ENCODE measurements at places on chromosomes 12 and 14.

- DNase-seq = no peak
These were observed 805 bp upstream of the CRACR2A start for GRCh38 chr12:3753544-3754284.

GRCh38 chr14:24418492-24418873, 11.0 kb downstream of the CBLN3 start:
- no peak for DNase-seq

GRCh38 chr12:89351489-89352241, 636 bp downstream of the DUSP6 start:
- no peak for DNase-seq

DNA sequence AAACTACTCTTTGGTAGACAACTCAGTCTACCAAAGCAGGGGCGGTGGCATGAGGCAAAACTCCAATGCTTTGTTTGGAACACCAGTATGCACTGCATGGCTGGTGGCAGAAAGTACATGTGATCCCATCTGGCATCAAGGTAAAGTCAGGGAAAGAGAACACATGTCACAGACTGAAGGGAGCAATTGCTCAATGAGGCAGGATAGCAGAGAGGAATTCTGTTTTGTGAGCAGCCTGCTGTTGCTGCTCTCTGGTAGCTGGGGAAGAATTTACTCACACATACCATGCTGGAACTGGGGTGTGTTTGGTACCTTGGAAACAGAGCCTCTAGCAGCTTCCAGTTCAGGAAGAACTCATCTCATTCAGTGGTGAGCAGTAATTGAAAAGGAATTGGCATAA, 84.8 kb downstream of the HELB start:
- DNase-seq = no peak

- DNase-seq = no peak
These were observed 9.9 kb upstream of the GOLGA3 start for GRCh38 chr12:132838410-132839080.

DNA sequence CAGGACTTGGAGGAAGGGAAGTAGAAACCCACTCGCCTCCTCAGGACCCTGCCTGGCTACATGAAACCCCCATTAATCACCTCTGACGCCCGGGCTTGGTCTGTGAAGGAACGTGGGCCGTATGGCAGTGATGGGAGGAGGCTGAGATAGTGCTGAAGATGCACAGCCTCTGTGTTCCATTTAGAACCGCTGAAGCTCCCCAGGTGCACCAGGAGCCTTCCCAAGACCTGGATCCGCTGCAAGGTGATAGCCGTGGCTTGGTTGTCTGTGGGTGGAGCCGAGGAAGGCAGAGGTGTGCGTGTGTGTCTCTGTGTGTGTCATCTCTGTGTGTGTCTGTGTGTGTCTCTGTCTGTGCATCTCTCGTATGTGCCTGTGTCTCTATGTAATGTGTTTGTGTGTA, 293.1 kb downstream of the CACNA1C start:
- no peak for DNase-seq

DNA sequence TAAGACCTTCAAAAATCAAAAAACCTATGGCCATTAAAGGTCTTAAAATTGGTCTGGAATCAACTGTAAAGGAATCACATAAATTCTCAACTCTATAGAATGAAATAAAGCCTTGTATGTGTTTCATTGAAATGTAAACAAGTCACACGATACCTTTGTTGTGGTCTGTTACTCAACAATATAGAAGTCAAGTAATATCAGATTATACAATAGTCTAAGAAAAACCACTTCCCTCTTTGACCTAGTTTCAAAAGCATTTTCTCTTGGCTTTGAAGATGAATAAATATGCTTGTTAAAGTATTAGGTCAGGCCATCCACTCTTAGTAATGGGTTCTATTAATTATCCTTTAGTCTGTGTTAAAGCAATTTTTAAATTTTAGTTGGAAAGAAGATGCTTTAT, 79.8 kb upstream of the DIO2 start:
- no peak for DNase-seq

DNA sequence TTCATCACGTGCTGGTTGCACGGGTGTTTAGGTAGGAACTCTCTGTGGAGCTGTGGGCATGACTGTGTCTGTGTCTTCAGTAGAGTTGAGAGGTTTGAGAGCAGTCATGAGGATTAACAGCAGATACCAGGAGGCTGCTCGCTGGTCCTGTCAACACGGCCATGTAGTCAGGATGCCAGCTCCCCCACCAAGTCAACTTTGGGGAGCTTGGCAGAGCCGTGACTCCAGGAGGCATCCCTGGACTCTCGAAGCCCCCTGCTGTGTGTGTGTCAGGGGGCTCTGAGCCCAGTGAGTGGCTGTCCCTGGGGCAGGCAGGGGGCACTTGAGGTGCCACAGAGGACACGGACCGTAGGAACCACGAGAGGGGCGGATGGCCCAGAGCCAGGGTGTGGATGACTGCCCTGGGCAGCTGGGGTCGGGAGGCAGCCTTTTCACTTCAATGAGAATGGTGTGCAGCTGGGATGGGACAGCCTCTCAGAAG, 7.2 kb upstream of the GPR132 start:
- no peak for DNase-seq

DNA sequence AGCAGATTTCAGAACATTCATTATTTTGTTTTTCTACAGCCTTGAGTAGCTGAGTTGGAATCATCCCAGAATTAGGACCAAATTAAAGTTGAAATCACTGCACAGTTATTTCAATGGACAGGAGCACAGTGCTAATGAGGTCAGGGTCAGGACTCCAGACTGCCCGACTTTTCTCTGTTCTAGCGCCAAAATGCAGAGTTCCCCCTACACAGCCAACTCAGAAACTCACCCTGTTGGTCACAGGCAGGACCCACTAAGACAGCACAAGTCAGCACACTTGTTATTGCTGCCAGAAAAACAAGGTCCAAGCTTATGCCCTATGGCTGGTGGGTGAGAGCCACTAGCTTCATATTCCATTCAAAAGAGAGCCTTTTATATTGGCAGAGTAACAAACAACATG, 198.1 kb upstream of the KRR1 start:
- no peak for DNase-seq

DNA sequence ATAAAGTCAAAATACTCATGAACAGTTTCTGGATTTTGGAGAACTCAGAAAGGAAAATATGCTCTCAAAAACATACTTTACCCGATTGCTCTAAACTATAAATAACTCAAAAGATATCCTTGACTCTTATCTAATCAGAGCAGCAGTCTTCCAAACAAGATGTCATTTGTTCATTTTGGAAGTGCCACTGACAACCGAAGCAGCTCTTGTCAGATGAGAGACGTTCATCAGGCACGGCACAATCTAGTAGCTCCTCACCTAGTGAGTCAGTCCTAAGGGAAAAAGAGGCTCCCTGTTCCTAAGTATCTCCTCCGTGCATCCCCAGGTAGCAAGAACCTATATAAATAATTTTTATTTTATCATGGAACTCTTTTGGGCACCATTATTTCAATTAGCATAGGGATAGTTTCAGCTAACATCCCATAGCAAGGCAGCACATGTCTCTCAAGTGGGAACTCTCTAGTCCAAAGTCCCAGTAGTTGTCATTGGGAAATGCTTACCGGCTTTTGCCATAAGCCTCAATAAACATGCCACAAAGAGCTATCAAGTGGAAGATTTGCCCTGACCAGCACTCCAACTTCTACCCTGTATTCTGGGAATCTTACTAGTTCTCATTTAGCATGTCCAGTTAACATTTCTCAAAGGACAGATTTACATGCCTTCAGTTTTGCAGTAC, 14.1 kb upstream of the TMEM263 start:
- no peak for DNase-seq

- DNase-seq = no peak
These were observed 123.2 kb downstream of the FGD4 start for GRCh38 chr12:32522331-32523221.

- DNase-seq = no peak
These were observed 80.1 kb upstream of the IFNG-AS1 start for GRCh38 chr12:67909091-67909531.

GRCh38 chr12:79521576-79521975, 169.2 kb downstream of the PAWR start:
- no peak for DNase-seq

DNA sequence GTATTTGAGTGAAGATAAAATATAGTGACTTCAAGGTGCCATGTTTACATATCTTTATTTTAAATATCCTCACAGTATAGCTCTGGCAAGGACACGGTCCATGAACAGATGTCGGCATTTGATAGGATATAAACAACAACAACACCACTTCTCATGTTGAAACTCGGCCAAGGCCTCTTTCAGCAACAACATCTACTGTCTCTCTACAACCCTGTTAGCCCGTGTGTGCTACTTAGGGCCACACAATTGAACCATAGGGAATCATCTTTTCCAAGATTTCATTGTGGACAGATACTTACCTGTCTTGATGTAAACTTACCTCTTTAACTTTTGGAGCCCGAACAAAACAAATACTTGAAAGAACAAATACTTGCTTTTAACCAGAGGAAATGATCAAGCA, 168.7 kb upstream of the SSTR1 start:
- no peak for DNase-seq

DNA sequence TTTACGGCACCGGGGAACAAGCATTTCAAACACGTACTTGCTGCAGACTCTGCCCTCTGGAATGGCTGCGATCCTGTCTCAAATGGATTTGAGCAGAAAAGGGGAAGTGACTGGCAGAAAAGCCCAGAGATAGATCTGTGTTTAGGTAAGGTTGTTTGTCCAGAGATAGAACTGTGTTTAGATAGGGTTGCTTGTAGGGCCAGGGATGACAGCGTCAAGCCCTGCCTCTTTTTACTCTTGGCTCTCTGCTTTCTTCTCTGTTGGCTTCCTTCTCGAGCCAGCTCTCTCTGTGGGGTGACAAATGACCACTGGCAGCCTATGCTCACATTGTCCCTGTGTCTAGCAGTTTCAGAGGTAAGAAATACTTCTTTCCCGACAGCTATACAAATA, 11.4 kb downstream of the DGLUCY start:
- DNase-seq = no peak

GRCh38 chr12:52778833-52779232, 1.7 kb upstream of the KRT76 start:
- DNase-seq = no peak

GRCh38 chr14:104531421-104532190, 48.0 kb upstream of the C14orf180 start:
- no peak for DNase-seq

GRCh38 chr14:28756269-28756883, 10.2 kb upstream of the FOXG1 start:
- DNase-seq = no peak

- no peak for DNase-seq
These were observed 32.4 kb upstream of the CD69 start for GRCh38 chr12:9792961-9793617.

- DNase-seq = no peak
These were observed 85.0 kb downstream of the KIF26A start for GRCh38 chr14:104223101-104224041.

GRCh38 chr14:28876572-28876945, 110.0 kb downstream of the FOXG1 start:
- DNase-seq = no peak

- DNase-seq = no peak
These were observed 38.9 kb downstream of the KIF21A start for GRCh38 chr12:39404000-39404399.

- no peak for DNase-seq
These were observed 119.9 kb upstream of the PCED1B start for GRCh38 chr12:46959502-46959901.

- no peak for DNase-seq
These were observed 50.8 kb upstream of the ELK3 start for GRCh38 chr12:96143392-96143791.

DNA sequence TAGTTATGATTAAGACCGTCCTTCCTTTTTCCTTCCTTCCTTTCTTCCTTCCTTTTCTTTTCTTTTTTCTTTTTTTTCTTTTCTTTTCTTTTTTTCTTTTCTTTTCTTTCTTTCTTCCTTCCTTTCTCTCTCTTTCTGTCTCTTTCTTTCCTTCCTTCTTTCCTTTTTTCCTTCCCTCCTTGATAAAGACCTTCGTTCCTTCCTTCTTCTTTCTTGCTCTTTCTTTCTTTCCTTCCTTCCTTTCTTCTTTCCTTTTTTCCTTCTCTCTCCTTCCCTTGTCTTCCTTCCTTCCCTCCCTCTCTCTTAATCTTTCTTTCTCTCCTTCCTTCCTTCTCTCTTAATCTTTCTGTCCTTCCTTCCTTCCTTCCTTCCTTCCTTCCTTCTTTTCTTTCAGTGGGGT, 130.9 kb downstream of the PAPOLA start:
- DNase-seq = no peak

- peak; percentile 5 for DNase-seq
These were observed 51.4 kb downstream of the A2M start for GRCh38 chr12:9064201-9064814.

DNA sequence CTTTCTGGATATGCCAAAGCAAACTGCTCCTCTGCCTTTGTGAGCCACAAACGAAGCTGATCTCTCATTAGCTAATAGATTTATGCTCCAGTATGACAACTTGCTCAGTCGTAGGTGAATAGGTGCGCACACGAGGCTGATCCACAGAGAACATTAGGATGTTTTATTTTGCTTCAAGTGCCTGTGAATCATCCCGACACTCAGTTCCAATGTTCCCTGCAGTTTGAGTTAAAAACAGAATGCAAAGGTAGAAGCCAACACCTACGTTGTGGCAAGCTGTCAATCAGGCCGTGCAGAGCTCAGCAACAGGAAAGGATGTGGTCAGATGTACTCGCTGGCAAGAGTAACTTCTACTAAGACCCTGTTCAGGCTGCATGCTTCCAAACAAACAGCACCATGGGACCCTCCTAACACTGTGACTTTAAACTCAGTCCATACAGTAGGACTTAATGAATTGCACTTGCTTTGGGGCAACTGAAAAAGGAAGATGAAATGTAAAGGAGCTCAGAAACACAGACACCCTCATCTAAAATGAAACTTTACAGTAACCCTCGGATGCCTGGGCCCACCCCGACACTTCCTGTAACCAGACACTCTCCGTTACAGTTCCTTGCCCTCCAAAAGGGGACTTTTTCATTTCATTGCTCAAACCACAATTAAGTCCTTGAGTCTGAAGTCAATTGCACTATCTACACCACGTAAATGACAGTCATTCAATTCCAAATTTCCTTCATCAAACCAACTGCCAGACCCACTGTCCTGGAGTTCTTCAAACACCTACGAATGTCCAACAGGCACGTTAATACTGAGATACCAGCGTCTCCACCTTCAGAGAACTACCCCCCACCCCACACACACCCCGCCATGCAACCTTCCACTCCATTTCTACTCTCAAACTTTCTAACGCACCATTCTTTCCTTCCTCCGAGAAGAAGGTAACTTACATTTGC, 1.6 kb downstream of the CCDC88C start:
- DNase-seq = peak; percentile 12
